ENCODE measurements at places on chromosomes 1 and 21.

DNA sequence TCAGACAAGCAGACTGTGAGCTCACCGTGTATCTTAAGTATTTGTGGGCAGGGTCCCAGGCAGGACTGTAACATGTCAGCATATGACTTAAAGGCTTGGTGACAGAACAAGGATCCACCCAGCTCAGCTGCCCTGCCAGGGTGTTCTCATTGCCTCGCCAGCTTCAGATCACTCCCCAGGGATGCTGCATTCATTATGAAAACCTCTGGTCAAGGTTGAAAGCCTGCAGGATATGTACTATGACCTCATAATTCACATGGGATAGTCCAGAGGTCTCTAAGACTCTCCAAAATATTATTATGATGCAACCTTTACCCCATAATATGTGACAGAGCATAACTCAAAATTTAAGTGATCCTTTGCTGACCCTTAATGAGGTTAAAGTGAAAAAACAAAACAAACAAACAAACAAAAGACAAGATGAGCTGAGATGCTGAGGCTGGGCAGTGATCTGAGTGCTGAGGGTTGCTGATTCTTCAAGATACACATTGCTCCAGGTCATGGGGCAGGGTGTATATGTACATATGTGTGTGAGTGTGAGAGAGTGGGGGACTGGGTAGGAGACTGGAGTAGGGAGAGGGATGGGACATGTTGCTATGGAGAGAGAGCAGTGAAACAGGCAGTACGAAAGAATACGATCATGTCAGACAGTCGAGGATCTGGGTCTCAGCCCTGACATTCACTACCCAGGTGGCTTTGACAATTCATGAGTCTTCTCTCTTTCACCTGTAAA lies 98.8 kb upstream of the DUSP10 start:
- no peak overlapping the region for H3K4me3 ChIP-seq
- H3K27me3 ChIP-seq: no peaks in the 10 kb centered on the region
- H3K4me1 ChIP-seq: no peaks in the 10 kb centered on the region
- no peaks in the 10 kb centered on the region for H3K36me3 ChIP-seq

GRCh38 chr1:203996126-203996525 lies 76.8 kb upstream of the SOX13 start:
- no peak for DNase-seq
- no peak overlapping the region for H3K27ac ChIP-seq
- H3K4me3 ChIP-seq: no peak overlapping the region
- H3K36me3 ChIP-seq: no peaks in the 10 kb centered on the region

DNA sequence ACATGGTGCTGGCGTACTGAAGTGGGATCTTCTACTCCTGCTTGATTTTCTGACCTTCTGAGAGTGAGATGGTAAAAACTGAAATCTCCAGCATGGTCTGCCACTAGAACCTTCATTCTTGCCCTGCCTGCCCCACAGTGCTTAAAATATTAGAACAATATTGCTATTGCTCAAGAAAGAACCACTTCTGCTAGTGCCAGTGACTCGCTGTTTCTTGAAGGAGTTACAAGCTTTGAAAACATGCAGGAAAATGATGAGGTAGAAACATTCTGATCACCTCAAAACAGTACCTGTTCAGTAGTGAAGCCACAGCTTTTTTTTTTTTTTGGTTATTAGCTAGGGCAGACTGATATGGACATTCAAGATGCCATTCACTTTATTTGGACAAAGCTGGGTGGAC lies 95.3 kb downstream of the BACH1 start:
- no peaks in the 10 kb centered on the region for H3K4me1 ChIP-seq
- H3K4me3 ChIP-seq: no peak overlapping the region
- no peaks in the 10 kb centered on the region for H3K27me3 ChIP-seq
- no peak for DNase-seq

DNA sequence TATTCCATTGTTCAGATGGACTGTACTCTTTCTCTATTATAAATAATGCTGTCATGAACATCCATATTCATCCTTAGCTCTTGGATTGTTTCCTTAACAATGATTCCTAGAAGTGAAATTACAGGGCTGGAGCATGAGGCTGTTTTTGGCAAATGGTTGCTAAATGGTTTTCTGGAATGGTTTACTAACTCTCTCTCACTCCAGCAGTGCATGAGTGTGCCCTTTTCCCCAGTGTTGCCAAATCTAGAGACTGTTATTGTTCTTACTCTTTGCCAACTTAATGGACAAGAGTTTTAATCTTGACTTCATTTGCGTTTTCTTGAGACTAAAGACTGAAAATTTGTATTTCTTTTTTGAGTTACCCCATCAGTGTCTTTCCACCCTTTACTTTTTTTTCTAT lies 113.0 kb downstream of the PAPPA2 start:
- no peak overlapping the region for H3K27ac ChIP-seq
- DNase-seq: no peak
- H3K36me3 ChIP-seq: no peaks in the 10 kb centered on the region
- no peaks in the 10 kb centered on the region for H3K27me3 ChIP-seq

GRCh38 chr1:117760069-117760468 lies 154.2 kb downstream of the TENT5C start:
- no peak for DNase-seq
- H3K4me3 ChIP-seq: no peak overlapping the region
- no peaks in the 10 kb centered on the region for H3K27me3 ChIP-seq

DNA sequence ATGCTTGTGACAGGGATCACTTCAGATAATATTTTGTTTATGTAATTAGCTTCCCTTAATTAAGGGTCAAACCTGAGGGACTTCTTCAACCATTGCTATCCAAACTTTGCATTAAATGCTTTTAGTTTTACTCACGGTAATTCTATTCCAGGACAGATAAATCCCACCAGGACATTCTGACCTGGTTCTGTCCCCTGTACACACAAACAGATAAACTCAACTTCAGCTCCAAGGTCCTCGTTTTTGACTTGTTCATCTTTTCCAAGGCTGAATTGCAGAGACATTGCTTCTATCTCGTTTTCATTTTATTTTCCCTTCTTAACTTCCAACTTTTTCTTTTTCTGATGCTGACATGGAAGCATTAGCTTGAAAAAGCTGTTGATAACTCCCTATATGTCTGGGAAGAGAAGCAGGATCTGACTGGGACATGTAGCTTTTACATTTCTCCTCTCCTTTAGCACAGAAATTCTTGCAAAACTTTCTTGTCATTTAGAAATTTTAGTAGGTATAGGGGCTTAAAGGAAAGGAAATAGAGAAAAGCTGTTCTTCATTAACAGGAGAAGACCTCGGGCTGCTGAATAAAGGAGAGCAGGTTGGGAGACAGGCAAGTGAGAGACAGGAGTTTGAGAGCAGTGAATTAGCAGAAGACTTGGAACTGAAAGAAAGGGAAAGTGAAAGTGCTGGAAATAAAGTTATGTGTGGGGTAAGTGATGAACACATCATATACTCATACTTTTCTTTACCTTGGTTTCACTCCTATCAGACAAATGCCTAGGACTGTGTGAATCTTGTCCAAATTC lies 231.7 kb upstream of the B3GALT2 start:
- no peaks in the 10 kb centered on the region for H3K4me1 ChIP-seq
- H3K27ac ChIP-seq: no peak overlapping the region
- H3K4me3 ChIP-seq: peak overlapping the region; percentile 49
- no peaks in the 10 kb centered on the region for H3K36me3 ChIP-seq
- H3K27me3 ChIP-seq: no peaks in the 10 kb centered on the region

DNA sequence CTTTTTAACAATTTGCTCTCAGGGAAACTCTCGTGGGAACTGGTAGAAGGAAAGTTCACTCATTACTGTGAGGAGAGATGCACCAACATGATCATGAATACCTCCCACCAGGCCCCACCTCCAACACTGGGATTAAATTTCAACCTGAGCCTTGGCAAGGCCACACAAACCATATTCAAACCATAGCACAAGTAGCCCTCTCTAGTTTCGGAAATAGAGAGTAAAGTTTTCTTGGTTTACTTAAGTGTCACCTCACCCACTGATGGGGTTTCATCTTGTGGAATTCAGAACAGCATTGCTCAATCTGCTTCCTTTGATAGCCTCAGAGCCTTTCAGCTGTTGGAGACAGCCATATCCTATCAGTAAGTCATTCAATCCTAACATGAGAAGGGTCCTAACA lies 25.5 kb upstream of the CCSAP start:
- no peaks in the 10 kb centered on the region for H3K4me1 ChIP-seq
- H3K27me3 ChIP-seq: peaks cover 11% of the 10 kb centered on the region
- H3K4me3 ChIP-seq: no peak overlapping the region
- no peaks in the 10 kb centered on the region for H3K36me3 ChIP-seq
- DNase-seq: no peak
- no peak overlapping the region for H3K27ac ChIP-seq

DNA sequence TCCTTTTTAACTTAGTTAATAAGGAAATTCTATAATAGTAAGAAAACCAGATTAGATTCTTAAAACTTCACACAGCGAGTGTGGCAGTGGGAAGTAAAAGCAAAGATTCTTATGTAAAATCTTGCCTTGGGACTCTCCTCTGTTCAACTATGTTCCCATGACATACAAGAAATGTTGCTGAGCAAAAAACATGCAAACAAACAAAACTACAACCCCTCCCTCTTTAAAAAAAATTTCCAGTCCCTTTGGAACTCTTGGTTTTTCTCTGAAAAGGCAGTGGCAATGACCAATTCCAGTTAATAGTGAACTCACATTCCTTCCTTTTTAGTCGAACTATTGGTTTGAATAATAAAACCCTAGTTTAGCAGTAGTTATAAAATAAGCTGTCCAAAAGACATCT lies 453.1 kb upstream of the ZRANB2 start:
- no peak overlapping the region for H3K4me3 ChIP-seq
- no peaks in the 10 kb centered on the region for H3K36me3 ChIP-seq
- no peak overlapping the region for H3K27ac ChIP-seq
- no peak for DNase-seq
- no peaks in the 10 kb centered on the region for H3K27me3 ChIP-seq

DNA sequence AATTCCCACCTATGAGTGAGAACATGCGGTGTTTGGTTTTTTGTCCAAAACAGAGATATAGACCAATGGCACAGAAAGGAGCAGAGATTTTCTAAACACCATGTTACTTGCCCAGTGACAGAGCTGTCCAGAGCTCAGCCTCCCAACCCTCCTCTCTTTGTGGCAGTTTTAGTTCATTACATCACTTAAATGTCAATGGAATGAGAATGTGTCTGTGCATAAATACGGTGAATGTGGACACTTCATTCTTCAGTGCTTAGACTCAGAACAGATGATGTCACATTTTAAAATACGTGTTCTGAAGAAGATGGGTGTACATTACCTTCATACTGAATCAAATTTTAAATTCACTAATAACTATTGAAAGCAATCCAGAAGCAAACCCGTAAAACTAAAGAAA lies 374.9 kb downstream of the DSCAM start:
- DNase-seq: no peak
- H3K27me3 ChIP-seq: no peaks in the 10 kb centered on the region
- no peak overlapping the region for H3K27ac ChIP-seq
- H3K4me3 ChIP-seq: no peak overlapping the region

- DNase-seq: no peak
- H3K36me3 ChIP-seq: no peaks in the 10 kb centered on the region
- H3K4me1 ChIP-seq: no peaks in the 10 kb centered on the region
- H3K27ac ChIP-seq: no peak within 1 kb of the TSS
Measured at GRCh38 chr1:7940745-7941436, at the start of gene TNFRSF9. TNFRSF9 (minus strand) TSS chr1:7940839; CDS start chr1:7939994, 845 bp downstream.

DNA sequence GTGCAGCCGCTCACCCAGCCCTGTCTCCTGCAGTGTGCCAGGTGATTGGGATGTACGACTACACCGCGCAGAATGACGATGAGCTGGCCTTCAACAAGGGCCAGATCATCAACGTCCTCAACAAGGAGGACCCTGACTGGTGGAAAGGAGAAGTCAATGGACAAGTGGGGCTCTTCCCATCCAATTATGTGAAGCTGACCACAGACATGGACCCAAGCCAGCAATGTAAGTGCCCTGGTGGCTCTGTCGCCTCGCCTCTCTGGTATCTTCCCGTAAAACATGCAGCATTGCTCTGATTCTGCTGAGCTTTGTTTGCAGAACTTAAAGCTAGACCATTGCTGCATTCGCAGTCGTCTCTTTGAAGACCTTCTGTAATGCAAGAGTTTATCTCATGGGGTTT lies 79.2 kb downstream of the ATP5PO start:
- no peaks in the 10 kb centered on the region for H3K4me1 ChIP-seq
- no peak for DNase-seq
- H3K27ac ChIP-seq: no peak overlapping the region
- no peak overlapping the region for H3K4me3 ChIP-seq

- H3K4me3 ChIP-seq: no peak overlapping the region
- H3K4me1 ChIP-seq: no peaks in the 10 kb centered on the region
- no peak overlapping the region for H3K27ac ChIP-seq
- H3K36me3 ChIP-seq: no peaks in the 10 kb centered on the region
Measured at GRCh38 chr1:53346814-53347176, 18.9 kb upstream of the LRP8 start.

GRCh38 chr1:23029337-23029736 lies 10.1 kb downstream of the KDM1A start:
- H3K27me3 ChIP-seq: no peaks in the 10 kb centered on the region
- no peak overlapping the region for H3K27ac ChIP-seq
- H3K4me3 ChIP-seq: no peak overlapping the region
- no peak for DNase-seq

Measured in thymus (tissue), 14 donors.